ENCODE measurements at places on chromosomes 5 and 9.

DNA sequence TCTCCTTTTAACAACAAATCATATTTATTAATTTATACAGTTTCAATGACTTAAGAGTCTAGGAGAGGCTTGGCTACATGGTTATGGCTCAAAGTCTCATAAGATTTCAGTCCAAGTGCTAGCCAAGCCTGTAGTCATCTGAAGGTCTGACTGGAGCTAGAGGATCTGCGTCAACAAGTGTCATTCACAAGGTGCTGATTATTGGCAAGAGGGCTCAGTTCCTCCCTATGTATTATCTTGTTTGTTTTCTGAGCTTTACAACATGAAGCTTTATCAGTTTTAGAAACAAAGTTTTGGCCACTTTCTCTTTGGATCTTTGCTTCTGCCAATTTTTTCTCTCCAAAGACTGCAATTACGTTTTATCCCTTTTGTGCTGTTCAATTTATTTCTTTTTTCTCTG lies 94.7 kb downstream of the RICTOR start:
- peaks cover 14% of the 10 kb centered on the region for H3K4me1 ChIP-seq
- no peak overlapping the region for H3K4me3 ChIP-seq
- peaks cover 4% of the 10 kb centered on the region for H3K36me3 ChIP-seq
- DNase-seq, result no peak
- H3K27me3 ChIP-seq, result no peaks in the 10 kb centered on the region

- H3K36me3 ChIP-seq, result no peaks in the 10 kb centered on the region
- no peaks in the 10 kb centered on the region for H3K27me3 ChIP-seq
- H3K4me3 ChIP-seq, result no peak overlapping the region
- H3K27ac ChIP-seq, result no peak overlapping the region
These were observed 123.7 kb upstream of the CPEB4 start for GRCh38 chr5:173764332-173765028.

DNA sequence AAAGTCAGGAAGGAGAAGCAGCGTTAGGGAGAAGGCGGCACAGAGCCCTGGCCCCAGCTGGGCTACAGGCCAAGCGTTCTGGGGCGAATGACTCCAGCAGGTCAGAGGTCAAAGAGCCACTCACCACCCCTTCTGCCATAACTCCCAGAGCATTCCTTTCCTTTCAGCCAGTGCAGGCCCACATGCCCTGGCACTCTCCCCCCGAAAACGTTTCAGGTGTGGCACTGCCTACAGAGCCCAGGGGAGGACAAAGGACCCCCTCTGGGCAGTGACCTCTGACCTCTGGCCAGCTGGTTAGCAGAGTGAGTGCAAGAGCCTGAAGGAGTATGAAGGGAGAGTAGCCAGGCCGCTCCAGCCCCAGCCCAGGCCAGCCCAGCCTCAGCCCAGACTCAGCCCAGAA lies 4.9 kb downstream of the ABCA2 start:
- H3K36me3 ChIP-seq, result no peaks in the 10 kb centered on the region
- no peaks in the 10 kb centered on the region for H3K27me3 ChIP-seq
- no peak overlapping the region for H3K4me3 ChIP-seq
- no peak for DNase-seq
- peaks cover 19% of the 10 kb centered on the region for H3K4me1 ChIP-seq

DNA sequence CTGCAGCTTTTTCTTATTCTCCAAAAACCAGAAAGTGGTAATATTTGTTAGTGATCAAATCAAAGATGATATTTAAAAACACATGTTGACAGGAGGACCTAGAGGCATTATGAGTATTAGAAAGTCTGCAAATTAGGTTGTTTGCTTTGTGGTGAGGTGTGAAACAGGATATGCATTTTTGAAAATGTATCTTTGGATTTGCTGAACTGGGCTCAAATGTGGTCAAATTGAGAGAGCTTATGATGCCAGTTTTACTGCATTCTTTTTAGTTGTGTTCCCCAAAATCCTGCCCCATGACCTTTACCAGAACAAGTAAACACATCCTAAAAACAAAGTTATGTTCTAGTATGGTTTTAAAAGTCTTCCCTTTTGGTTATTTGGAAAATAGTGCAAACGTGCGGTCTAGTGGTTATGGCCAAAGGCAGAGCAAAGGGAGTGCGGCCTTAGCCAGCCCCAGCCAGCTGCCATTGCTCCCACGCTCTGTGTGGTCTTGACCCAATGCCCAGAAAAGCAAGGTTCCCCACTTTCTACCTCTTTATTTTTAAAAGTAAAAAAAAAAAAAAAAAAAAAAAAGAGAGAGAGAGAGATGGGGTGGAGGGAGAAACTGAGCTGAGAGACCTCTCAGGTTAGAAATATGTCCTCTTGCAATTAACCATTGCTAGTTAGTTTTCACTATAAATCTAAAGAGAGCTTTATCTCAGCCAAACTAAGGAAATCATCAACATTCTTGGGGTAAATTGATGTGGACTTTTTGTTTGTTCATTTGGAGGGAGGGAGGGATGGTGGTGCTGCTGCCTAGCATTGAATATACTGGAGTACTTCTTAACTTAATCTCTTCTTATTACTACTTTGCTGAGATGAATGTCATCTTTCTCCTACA lies 176.6 kb downstream of the ARHGAP26 start:
- H3K4me3 ChIP-seq, result no peak overlapping the region
- no peak for DNase-seq
- no peaks in the 10 kb centered on the region for H3K36me3 ChIP-seq
- H3K27me3 ChIP-seq, result no peaks in the 10 kb centered on the region
- no peaks in the 10 kb centered on the region for H3K4me1 ChIP-seq

- H3K4me1 ChIP-seq, result no peaks in the 10 kb centered on the region
- no peak overlapping the region for H3K4me3 ChIP-seq
- H3K27me3 ChIP-seq, result no peaks in the 10 kb centered on the region
- H3K36me3 ChIP-seq, result no peaks in the 10 kb centered on the region
- no peak for DNase-seq
These were observed 105.2 kb downstream of the RASEF start for GRCh38 chr9:82957529-82958379.

DNA sequence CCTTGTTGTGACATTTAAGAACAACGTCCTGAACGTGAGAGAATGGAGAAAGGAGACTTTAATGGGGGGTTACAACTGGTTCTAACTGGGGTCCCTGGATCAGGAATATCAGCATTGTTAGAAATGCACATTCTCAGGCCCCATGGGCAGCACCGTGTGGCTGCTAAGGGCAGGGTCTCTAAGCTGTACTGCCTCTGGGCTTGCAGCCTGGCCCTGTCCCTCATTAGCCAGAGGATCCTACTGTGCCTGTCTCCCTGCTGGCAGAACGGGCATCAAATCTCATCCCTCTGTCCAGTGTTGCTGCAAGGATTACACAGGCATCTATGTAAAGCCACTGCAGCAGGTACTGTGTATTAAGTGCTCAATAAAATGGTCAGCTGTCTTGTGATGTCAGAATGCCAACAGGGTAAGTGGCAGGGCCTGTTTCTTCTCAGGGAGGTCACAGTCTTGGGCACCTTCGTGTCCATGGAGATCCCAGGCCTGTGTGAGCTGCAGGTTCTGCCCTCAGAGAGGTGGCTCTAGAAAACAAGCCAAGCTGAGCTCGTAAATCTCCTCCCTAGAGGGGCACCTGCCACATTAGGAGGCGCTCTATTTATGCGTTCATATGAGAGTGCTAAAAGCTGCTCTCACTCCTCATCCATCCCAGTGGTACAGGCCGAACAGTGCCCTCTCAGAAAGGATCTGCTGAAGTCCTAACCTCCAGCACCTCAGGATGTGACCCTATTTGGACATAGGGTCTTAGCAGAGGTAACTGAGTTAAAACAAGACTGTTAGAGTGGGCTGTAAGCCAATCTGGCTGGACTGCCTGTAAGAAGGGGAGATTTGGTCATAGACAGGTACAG lies 210.5 kb downstream of the GADD45G start:
- no peaks in the 10 kb centered on the region for H3K27me3 ChIP-seq
- H3K4me1 ChIP-seq, result no peaks in the 10 kb centered on the region
- no peaks in the 10 kb centered on the region for H3K36me3 ChIP-seq
- no peak overlapping the region for H3K4me3 ChIP-seq

GRCh38 chr5:75933489-75933888 lies 149.7 kb upstream of the SV2C start:
- no peak overlapping the region for H3K27ac ChIP-seq
- DNase-seq, result no peak
- no peaks in the 10 kb centered on the region for H3K27me3 ChIP-seq
- H3K36me3 ChIP-seq, result no peaks in the 10 kb centered on the region
- no peak overlapping the region for H3K4me3 ChIP-seq

DNA sequence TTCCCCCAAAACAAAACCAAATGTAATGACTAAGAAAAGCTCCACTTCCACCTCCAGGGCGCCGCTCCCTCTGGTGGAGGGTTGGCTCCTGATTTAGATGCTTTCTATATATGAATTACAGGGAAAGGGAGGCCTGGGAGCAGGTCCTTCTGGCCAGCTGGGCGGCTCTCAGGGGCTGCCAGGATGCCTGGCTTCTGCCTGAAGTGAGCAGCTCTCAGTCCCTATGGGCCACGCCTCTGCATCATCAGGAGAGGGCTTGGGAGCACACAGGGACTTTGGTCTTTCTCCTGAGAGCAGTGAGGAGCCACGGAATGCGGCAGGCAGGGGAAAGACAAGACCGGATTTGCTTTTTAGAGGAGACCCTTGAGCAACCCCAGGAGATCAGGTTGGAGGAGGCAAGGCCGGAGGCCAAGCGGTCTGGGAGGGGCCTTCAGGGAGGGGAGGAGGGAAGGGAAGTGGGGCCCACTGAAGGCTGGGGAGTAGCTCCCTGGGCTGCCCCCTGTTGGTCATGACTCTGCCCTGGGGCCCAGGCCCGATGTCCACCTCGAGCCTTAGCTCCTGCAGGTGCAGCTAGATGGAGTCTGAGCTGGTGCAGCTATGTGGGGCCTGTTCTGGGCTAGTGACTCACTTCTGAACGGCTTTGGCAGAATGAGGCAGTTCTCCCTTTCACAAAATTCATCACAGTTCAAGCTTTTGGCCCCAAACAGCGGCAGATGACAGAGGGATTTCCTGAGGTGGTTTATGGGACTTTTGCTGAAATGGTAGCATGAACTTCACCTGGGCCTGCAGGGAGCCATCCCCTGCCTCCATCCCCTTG lies 11.3 kb upstream of the GRHPR start:
- H3K4me3 ChIP-seq, result peak overlapping the region; percentile 45
- peak; percentile 94 for DNase-seq
- H3K4me1 ChIP-seq, result peaks cover 89% of the 10 kb centered on the region
- no peaks in the 10 kb centered on the region for H3K27me3 ChIP-seq

GRCh38 chr5:113166852-113167366 lies 190.3 kb downstream of the DCP2 start:
- H3K27ac ChIP-seq, result no peak overlapping the region
- no peaks in the 10 kb centered on the region for H3K36me3 ChIP-seq
- peaks cover 25% of the 10 kb centered on the region for H3K4me1 ChIP-seq
- H3K27me3 ChIP-seq, result 0 out of 2 replicates have a peak, but pooled peaks cover 2% of the 10 kb centered on the region

DNA sequence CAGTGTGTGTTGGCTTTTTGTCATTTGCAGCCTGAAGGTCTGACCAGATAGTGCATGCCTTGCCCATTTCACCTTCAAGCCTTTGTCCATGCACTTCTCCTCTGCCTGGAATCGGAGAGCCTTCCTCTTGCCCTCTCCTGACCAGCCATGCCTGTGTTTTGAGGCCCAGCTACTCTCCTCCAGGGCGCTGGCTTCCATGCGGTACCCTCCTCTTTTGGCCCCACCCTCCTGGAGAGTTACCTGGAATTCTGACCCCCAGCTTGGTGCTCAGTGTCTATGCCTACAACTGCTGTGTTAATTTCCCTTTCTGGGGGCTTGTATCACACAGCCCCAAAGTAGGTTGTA lies 52.5 kb downstream of the CXXC5 start:
- no peaks in the 10 kb centered on the region for H3K36me3 ChIP-seq
- no peak overlapping the region for H3K27ac ChIP-seq
- peaks cover 10% of the 10 kb centered on the region for H3K4me1 ChIP-seq
- H3K27me3 ChIP-seq, result no peaks in the 10 kb centered on the region
- no peak for DNase-seq

- no peaks in the 10 kb centered on the region for H3K27me3 ChIP-seq
- H3K4me3 ChIP-seq, result peak overlapping the region; percentile 39
- peaks cover 65% of the 10 kb centered on the region for H3K4me1 ChIP-seq
- peak overlapping the region; percentile 90 for H3K27ac ChIP-seq
- H3K36me3 ChIP-seq, result no peaks in the 10 kb centered on the region
- DNase-seq, result peak; percentile 82
These were observed 64.5 kb upstream of the PIP5K1B start for GRCh38 chr9:68640421-68641089.

GRCh38 chr9:79152306-79152705 lies 419.5 kb upstream of the TLE4 start:
- no peak for DNase-seq

DNA sequence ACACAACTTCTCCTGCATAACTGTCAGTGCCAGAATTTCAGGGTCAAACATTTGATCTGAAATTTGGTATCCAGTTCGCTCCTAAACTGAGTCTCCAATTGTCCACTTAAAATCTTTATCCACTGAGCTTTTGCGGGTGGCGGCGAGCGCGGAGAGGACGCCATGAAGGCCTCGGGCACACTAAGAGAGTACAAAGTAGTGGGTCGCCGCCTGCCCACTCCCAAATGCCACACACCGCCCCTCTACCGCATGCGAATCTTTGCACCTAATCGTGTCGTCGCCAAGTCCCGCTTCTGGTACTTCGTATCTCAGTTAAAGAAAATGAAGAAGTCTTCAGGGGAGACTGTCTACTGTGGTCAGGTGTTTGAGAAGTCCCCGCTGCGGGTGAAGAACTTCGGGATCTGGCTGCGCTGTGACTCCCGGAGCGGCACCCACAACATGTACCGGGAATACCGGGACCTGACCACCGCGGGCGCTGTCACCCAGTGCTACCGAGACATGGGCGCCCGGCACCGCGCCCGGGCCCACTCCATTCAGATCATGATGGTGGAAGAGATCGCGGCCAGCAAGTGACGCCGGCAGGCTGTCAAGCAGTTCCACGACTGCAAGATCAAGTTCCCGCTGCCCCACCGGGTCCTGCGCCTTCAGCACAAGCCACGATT lies 913.7 kb upstream of the DMAC1 start:
- no peaks in the 10 kb centered on the region for H3K36me3 ChIP-seq
- no peaks in the 10 kb centered on the region for H3K27me3 ChIP-seq
- no peak for DNase-seq
- H3K27ac ChIP-seq, result no peak overlapping the region

All from Karpas-422 (cell line).